ENCODE measurements at places on chromosomes 5 and 9.

- DNase-seq = no peak
Observed at GRCh38 chr9:126510564-126510963, 103.2 kb upstream of the LMX1B start.

DNA sequence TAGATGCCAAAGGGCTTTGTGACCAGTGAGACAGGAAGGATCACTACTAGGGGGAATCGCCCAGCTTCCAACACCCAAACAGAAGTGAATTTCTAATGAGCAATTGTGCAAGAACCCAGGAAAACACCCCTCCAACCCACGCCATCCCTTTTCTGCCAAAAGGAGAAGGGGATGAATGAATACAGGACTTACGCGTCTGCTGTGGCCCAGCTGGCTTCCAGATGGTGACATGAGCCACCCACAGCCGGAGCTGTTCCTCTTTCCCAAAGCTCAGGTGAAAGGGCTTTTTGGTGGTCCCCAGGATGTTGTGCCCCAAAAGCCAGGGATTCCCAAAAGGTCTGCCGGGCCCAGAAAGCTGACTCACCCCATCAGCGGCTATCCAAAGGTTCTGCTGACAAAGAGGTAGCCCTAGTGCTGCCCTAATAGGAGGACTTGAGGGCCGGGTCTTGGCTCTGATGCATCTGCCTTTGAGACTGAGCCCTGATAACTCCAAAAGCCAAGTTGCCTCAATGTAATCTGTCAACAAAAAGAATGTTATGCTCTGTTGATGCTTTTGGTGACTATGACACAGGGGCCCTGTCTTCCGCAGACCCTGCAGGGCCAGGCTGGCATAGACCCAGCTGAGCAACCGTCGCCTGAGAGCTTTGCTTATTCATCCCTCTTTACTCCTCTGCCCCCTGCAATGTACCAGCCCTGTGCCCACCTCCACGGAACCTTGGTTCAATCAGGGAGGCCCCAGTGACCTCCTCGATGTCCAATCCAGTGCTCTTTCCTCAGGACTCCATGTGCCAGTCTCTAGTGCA is 14.5 kb downstream of the GSN start:
- DNase-seq = no peak

DNA sequence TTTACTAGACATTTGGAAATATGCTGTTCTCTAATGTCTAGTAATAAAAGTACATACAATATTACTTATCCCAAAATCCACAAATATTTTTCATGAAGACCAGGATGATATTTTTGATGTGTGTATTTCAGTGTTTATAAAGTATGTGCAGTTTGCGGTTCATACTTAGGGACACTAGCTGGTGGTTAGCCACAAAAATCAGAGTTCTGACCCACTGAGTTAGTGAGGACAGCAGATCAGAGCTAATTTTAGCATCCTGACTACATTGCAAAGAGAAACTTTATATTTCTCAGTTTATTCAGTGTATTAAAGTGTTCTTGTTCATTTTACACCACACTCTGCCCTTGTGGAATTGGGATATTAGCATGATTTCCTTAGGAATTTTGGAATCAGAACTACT is 655.3 kb downstream of the HTR1A start:
- DNase-seq = no peak

- no peak for DNase-seq
Observed at GRCh38 chr5:168114444-168115017, 176.9 kb upstream of the WWC1 start.

DNA sequence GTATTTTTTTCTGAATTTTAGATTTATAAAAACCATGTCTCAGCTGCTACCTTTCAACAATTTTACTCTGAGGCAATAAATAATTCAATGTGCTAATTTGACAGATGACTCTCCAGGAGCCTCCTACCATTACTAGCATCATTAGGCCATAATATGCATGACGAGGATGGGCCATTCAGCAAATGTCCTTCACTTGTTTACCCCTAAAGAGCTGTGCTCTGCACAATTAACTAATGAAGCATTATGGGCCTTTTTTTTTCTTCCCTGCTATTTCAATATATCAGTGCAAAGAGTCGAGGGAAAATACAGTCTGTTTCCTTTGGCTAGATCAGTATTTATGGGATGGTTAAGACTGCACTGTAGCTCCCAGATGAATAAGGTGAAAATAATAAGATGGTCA is 627.2 kb downstream of the ISL1 start:
- DNase-seq = no peak

DNA sequence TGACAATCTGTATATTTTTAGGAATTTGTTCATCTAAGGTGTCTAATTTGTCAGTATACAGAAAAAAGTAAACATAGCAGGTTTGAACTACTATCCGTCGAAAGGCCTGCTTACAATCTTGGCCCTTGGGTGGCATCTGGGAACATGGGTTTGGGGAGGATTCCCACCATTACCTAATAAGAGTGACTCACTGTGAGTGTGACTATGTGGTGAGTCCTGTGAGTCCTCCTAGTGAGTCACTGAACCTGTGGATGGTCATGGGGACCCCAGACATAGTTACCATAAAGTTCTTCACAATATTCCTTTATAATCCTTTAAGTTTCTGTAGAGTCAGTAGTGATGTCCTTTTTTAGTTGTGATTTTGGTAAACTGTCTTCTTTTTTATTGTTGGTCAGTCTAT is 37.0 kb downstream of the RNF130 start:
- no peak for DNase-seq

- no peak for DNase-seq
Observed at GRCh38 chr5:111308951-111309350, 84.8 kb downstream of the CAMK4 start.

GRCh38 chr5:143114481-143114880 is 289.0 kb downstream of the NR3C1 start:
- peak; percentile 68 for DNase-seq

DNA sequence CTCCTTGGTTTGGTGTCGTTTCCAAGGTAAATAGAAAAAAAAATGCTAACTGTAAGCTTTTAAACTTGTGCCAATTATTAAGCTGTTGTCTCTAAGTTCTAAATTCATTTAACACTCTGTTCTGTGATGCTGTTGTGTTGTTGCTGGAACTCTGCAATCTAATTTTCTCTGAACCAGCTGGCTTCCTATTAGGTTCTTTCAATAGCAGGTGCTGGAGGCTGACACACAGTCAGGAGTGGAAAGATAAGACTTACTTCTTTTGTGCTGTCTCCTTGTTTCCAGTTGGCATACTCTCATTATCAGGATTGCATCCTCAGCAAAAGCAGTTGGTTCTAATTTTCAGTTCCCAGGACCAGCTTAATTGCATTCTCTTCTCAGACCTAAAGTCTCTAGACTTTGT is 1252.6 kb upstream of the NUDT12 start:
- DNase-seq = no peak

DNA sequence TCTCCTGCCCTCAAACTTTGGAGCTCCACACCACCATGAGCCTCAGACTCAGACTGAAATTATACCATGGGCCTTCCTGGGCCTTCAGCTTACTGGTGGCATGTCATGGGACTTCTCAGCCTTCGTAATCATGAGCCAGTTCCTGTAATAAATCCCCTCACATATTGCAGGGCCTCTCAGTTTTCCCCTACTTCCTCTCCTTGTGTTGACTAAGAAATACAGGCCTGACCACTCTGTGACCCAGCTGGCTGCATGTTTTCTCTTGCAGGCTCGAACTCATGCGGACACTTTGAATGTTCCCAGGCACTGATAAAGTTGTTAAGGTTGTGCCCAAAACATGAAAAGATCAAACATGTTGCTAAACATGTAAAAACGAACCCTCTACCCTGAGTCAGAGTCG is 26.2 kb upstream of the SHC3 start:
- DNase-seq = no peak

- DNase-seq = no peak
Observed at GRCh38 chr9:75372499-75373268, 284.4 kb downstream of the OSTF1 start.

DNA sequence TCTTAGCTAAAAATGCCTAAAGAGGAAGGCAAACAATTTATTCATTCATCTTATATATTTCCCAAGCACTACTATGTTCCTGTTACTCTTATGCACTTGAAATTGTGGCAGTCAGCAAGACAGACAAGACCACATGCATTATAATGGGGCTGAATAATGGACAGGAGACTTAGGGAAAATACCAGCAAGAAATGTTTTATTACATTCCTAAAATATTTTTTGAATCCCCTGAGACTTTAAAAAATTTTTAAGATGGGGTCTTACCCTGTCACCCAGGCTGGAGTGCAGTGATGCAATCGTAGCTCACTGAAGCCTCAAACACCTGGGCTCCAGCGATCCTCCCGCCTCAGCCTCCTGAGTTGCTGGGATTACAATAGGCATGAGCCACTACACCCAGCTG is 13.2 kb downstream of the ZCCHC9 start:
- no peak for DNase-seq

GRCh38 chr9:104970271-104970987 is 42.5 kb upstream of the ABCA1 start:
- no peak for DNase-seq

- DNase-seq = no peak
Observed at GRCh38 chr5:55773057-55773456, 35.2 kb downstream of the DDX4 start.

- peak; percentile 70 for DNase-seq
Observed at GRCh38 chr5:77143998-77144836, 57.1 kb upstream of the ZBED3 start.

DNA sequence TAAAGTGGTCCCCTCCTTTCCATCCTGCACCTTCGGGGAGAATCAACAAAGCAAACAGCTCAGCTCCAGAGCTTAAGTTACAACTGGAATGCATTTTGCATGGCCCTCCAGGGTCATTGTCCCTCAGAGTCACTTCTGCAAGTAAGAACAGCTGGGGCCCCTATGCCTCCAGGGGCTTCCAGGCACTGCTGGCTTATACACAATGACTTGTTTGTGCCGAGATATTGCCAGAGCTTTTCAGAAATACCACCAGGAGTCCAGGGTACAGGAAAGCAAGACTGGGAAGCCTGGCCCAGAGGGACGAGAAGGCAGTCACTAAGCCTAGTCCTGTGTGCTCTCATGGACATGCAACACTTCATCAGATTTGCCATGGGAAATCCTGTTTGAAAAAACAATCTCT is 11.3 kb downstream of the FRMD3 start:
- DNase-seq = no peak

GRCh38 chr5:151954255-151954654 is 29.6 kb upstream of the GLRA1 start:
- no peak for DNase-seq

DNA sequence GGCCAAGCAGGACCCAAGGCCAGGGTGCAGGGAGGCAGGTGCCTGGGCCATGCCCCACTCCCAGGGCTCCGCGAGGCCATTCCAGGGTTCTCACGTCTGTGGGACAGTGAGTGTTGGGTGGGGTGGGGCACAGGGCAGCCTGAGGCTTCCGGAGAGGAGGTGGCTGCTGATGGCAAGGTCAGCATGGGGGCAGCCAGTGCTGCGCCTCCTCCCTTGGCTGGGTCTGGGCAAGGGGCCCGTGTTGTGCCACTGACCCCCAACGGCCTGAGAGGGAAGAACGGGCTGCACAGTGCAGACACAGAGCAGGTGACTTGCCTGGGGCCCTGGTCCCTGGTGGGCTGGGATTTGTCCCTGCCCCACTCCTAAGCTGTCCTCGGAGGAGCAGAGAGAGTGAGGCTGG is 82.1 kb downstream of the RXRA start:
- no peak for DNase-seq

- no peak for DNase-seq
Observed at GRCh38 chr5:140073296-140073695, 30.2 kb upstream of the NRG2 start.

- no peak for DNase-seq
Observed at GRCh38 chr5:1936901-1937300, 54.2 kb upstream of the IRX4 start.

DNA sequence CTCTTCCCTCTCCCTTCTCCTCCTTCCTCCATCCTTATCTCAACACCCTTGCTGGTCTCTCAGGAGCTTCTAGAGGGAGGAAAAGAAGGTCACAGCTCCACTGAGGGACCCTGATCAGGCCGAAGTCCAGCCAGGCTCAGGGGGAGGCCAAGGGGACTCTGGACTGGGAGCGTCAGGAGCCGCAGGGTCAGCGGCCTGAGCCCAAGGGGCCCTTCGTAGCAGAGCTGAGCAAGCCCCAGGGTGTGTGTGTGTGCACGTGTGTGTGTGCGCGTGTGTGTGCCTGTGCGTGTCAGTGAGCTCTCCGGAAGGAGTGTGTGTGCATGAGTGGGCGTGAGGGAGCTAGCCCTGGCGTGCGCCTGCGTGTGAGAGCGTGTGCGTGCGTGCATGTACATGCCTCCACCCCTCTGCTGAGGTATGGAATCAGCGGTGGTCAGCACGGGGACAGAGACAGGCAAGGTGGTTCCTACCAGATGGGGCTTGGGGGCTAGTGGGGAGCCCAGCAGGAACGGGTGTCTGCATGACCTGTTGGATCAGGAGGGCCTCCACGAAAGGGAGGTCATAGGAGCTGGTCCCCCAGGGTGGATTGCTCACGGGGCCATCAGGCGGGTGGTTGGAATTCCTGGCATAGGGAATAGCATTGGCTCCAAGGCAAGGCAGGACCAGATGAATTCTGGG is 10.0 kb upstream of the AGPAT2 start:
- no peak for DNase-seq

DNA sequence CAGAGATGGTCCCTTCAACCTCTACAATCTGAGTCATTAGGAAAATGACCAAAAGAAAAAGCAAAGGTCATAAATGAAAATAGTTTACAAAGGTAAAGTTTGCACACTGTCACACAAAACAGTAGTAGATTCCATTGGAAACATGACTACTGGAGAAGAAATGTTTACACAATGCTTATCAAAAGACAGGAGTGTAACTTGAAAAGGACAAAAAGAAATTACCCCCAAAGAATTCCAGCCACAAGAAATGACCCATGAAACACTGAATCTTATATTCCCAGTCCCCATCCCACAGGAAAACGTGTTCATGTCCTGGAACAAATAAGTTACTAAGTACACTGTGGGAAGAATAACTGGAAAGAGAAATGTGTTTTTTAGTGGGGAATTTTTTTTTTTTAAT is 385.1 kb downstream of the SEMA5A start:
- DNase-seq = no peak

GRCh38 chr5:133364936-133365707 is 247.2 kb downstream of the FSTL4 start:
- no peak for DNase-seq

- no peak for DNase-seq
Observed at GRCh38 chr5:55551358-55551757, 16.6 kb upstream of the PLPP1 start.

DNA sequence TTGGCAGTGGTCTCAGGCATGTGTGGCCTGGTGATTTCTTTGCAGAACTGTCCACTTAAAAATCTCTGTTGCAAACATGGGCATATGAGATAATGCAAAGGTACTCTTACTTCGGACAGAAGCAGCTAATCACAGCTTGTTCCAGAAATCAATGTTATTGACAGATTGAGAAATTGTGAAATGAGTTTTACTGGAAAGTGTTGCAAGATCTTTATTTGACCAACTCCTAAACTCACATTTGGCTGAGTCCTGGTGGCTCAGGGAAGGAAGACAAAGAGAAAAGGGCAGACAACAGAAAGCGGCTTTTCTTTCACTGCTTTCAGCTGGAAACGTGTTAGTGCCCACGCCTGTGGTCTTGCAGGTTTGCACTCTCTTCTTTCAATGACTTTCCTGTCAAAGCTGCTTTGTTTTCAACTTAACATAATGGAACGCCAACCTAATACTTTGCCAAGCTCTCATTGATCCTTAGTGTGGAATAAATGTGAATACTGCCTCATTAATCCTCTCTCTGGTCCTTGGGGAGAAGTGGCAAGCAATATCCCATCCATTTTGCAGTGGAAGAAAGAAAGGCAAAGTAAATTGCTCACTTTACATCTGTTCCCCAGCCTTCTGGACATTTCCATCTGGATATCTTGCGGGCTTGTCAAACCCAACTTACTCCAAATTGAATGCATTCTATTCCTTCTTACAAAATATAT is 586.4 kb downstream of the LRRC70 start:
- DNase-seq = no peak

GRCh38 chr5:111655169-111655924 is 101.6 kb downstream of the NREP start:
- no peak for DNase-seq
